Endothelial cell of coronary artery (primary cell): ENCODE measurements at places on chromosomes 7 and 10. TPM values are rescaled to one million over a fixed set of nuclear protein-coding genes. Genes with fewer than 3 reads are reported as not detected.

Gene DYNC1I1
- 0.28 and 0.54 TPM in 2 replicates for total RNA-seq

Gene CNOT4
- 7.4 and 10.7 TPM in 2 replicates for total RNA-seq

Gene CAV2
- 149 and 215 TPM in 2 replicates for total RNA-seq

Gene UNCX
- not detected in 2 replicates for total RNA-seq

Gene OR2A1
- total RNA-seq: under 0.01 TPM in 1 of 2 replicates, not detected in the other

Gene ERVW-1
- total RNA-seq: not detected in 2 replicates

Gene LRRTM3
- not detected in 2 replicates for total RNA-seq

Gene POLL
- total RNA-seq: 6.6 and 11.6 TPM in 2 replicates

Gene PDE1C
- total RNA-seq: 0.38 and 0.54 TPM in 2 replicates

Gene C10orf53
- total RNA-seq: not detected in 2 replicates

Gene CEP55
- total RNA-seq: 18.3 and 42.4 TPM in 2 replicates

Gene AKR1C4
- total RNA-seq: not detected in 2 replicates
